ENCODE measurements at places on chromosomes 2 and 18.

DNA sequence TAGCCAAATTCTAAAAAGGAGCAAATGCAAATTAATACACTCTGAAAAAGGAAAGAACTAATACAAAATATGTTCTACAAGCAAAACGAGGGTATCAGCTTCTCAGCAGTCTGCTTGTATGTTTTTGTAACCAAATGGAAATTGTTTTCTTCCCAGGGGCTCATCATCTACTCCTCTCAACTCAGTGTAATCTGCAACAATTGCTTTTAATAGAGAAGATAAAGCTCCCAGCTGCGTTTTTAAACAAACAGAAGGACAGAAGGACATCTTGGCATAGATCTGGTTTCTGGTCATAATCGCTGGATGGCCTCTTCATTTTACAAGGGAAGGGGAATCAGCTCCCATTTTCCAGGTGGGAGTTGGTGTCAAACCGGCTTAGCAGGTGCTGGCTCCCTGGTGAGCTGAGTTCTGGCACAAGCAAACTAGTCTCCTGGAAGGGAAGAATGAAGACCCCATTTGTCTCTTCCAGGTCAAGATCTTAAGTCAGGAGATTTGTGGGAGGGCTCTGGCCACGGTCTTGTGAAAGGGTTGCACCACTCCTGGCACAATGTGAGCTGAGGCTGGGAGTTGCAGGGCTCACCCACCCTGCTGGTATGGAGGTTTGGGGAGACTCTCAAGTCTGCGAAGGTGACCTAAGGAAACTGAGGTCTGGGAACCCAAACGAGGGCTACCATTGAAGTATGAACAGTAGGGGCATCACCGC lies 41.6 kb downstream of the NPPC start:
- DNase-seq, result no peak

DNA sequence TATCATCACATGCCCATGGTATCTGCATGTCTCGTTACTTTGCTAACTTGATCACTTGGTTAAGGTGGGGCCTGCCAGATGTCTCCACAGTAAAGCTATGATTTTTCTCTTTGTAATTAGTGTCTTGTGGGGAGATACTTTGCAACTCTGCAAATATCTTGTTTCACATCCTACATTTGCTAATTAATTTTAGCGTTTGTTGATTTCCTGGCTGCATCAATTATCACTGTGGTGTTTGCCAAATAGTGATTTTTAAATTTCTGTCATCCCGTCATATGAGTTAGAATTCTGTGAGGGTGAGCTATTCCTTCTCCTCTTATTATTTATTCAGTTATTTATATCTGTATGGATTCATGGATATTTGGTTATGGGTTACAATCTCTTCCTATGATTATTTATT lies 161.4 kb downstream of the FMNL2 start:
- no peak for DNase-seq

- DNase-seq, result no peak
These were observed 51.6 kb upstream of the CD28 start for GRCh38 chr2:203654826-203655225.

GRCh38 chr2:40434731-40435271 lies 17.1 kb downstream of the SLC8A1 start:
- DNase-seq, result no peak

GRCh38 chr2:18473241-18474181 lies 86.9 kb downstream of the RDH14 start:
- DNase-seq, result no peak

- no peak for DNase-seq
These were observed 364.3 kb downstream of the RNF144A start for GRCh38 chr2:7281231-7282201.

- DNase-seq, result no peak
These were observed 63.3 kb upstream of the TTC39C start for GRCh38 chr18:23951206-23951605.

DNA sequence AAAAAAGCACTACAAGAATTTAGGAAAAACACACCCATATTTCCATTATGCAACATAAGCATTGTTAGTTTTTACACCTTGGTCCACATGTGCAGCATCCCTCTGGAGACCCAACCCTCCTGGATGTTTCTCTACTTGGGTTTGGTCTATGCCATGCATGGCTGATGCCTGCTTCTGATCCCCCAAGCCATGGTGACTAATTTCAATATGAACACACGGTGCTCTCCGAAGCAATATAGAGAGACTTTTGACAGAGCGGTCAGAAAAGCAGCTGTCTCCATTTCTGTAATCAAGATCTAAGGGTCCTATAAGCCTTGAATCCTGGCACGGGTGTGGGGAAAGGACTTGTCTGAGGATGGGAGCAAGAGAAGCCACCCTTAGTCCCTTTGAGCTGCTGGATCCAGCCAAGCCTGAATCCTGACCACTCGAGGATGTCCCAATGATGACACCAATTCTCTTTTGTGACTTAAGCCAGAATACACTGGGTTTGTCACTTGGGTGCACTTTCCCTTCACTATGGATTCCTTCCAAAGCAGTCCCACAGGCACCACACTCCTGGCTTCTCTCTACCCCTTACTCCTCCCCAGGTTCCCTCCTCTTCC lies 91.5 kb downstream of the ACTR2 start:
- no peak for DNase-seq

GRCh38 chr2:18049325-18049724 lies 170.9 kb downstream of the KCNS3 start:
- no peak for DNase-seq
